Left lung (tissue), 14 donors: ENCODE measurements at places on chromosomes 12 and 14. TPM values are rescaled to one million over a fixed set of nuclear protein-coding genes. Genes with fewer than 3 reads are reported as not detected.

Gene ARG2
- polyA plus RNA-seq = 2.9 TPM

- peaks cover 26% of the 10 kb centered on the region for H3K4me1 ChIP-seq
- H3K27me3 ChIP-seq = peaks cover 4% of the 10 kb centered on the region
- no peak overlapping the region for H3K27ac ChIP-seq
- H3K36me3 ChIP-seq = no peaks in the 10 kb centered on the region
Measured at GRCh38 chr14:103923863-103924262, 4.4 kb upstream of the TDRD9 start.

GRCh38 chr12:29346769-29347421 is 34.1 kb downstream of the ERGIC2 start:
- no peak overlapping the region for H3K27ac ChIP-seq
- no peaks in the 10 kb centered on the region for H3K27me3 ChIP-seq
- H3K4me1 ChIP-seq = peaks cover 3% of the 10 kb centered on the region
- no peak overlapping the region for H3K4me3 ChIP-seq

DNA sequence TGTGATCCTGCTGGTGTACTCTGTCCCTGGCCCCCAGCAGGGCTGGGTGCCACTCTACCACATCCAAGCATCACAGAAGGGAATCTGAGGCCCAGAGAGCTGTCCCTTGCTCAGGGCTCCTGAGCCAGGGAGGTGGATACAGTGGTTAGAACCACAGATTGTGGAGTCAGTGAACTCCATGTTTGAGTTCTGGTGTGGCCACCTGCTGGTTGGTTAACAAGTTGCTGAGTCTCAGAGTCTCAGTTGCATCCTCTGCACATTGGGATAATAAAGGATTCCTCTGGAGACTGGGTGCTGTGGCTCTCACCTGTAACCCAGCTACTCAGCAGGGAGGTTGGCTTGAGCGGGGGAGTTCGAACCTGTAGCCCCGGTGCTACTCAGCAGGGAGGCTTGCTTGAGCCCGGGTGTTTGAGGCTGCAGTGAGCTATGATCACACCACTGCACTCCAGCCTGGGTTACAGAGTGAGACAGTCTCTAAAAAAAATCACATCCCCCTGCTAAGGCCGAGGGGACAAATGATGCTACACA is 39.4 kb downstream of the MVK start:
- H3K27ac ChIP-seq = no peak overlapping the region
- H3K36me3 ChIP-seq = no peaks in the 10 kb centered on the region
- DNase-seq = no peak
- no peaks in the 10 kb centered on the region for H3K4me1 ChIP-seq
- no peak overlapping the region for H3K4me3 ChIP-seq

- no peaks in the 10 kb centered on the region for H3K27me3 ChIP-seq
- no peak overlapping the region for H3K27ac ChIP-seq
- H3K4me3 ChIP-seq = no peak overlapping the region
- H3K4me1 ChIP-seq = no peaks in the 10 kb centered on the region
- no peaks in the 10 kb centered on the region for H3K36me3 ChIP-seq
Measured at GRCh38 chr14:54724676-54725325, 157.9 kb downstream of the SAMD4A start.

GRCh38 chr12:2691006-2691344 is 103.8 kb upstream of the FKBP4 start:
- H3K36me3 ChIP-seq = no peaks in the 10 kb centered on the region
- no peak overlapping the region for H3K4me3 ChIP-seq
- H3K4me1 ChIP-seq = peaks cover 17% of the 10 kb centered on the region
- no peak overlapping the region for H3K27ac ChIP-seq
- no peak for DNase-seq

DNA sequence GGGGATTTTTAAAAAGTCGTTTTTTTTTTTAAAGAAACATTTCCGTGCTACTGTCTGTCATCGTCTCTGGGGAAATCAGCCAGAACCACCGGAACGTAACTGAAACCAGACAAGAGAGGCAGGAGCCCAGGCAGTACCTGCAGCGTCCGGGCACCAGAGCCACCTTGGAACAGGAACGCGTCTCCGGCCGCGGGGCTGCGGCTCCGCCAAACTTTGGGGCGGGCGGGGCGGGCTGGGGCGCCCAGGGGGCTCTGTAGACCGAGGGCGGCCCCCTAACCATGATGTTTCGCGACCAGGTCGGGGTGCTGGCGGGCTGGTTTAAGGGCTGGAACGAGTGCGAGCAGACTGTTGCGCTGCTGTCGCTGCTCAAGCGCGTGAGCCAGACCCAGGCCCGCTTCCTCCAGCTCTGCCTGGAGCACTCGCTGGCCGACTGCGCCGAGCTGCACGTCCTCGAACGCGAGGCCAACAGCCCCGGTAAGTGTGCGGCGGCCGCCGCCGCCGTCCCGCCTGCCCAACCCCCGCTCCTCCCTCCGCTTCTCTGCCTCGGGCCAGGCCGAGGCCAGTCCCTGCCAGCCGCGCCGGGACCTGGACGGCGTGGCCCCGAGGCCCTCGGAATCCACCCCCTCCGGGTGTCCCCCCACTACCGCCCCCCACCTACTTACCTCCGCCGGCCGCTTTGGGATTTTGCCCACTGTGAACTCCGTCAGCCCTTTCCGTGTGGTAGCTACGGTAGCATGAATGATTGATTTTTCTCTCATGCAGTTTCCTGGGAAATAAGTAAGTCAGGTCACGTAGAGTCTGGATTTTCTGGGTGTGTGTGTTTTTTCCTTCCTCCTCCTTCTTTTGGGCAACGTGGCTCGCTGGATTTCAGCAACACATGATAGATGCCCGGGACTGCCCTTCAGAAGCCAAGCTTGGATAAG is 972 bp downstream of the SAMD4A start:
- DNase-seq = peak; percentile 62
- peaks cover 19% of the 10 kb centered on the region for H3K4me1 ChIP-seq
- peak overlapping the region; percentile 86 for H3K27ac ChIP-seq
- H3K36me3 ChIP-seq = no peaks in the 10 kb centered on the region

DNA sequence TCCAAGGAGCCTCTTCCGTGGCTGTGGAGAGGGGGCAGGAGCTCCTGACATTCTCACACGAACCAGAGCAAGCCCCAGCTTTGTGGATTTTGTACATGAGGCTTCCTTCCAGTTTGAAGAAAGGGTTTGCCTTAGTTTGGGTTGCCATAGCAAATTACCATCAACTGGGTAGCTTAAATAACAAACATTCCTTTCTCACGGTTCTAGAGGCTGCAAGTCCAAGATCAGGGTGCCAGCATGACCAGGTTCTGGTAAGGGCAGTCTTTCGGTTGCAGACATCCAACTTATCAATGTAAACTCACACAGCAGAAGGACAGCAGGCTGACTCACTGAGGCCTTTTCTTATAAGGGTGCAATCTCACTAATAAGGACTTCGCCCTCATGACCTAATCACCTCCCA is 25.9 kb upstream of the STAB2 start:
- H3K36me3 ChIP-seq = no peaks in the 10 kb centered on the region
- no peak overlapping the region for H3K4me3 ChIP-seq
- H3K4me1 ChIP-seq = no peaks in the 10 kb centered on the region

DNA sequence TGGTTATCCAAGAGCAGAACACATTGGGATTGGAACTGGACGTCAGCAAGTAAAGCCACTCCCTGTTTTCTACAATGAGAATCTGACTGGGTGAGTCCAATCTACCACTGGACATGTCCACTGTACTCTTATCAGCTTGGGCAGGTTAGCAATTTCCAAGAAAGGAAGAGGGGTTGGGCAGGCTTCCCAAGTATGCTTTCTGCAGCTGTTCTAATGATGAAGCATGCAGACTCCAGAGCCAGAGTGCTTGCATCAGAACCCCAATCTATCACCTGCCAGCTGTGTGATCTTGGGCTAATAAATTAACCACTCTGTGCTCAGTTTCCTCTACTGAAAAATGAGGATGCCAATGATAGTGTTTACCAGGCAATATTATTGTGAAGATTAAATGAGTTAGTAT is 92.0 kb downstream of the EMP1 start:
- H3K4me1 ChIP-seq = no peaks in the 10 kb centered on the region
- no peak for DNase-seq
- H3K36me3 ChIP-seq = no peaks in the 10 kb centered on the region
- H3K27me3 ChIP-seq = no peaks in the 10 kb centered on the region
- H3K4me3 ChIP-seq = no peak overlapping the region
- H3K27ac ChIP-seq = no peak overlapping the region

DNA sequence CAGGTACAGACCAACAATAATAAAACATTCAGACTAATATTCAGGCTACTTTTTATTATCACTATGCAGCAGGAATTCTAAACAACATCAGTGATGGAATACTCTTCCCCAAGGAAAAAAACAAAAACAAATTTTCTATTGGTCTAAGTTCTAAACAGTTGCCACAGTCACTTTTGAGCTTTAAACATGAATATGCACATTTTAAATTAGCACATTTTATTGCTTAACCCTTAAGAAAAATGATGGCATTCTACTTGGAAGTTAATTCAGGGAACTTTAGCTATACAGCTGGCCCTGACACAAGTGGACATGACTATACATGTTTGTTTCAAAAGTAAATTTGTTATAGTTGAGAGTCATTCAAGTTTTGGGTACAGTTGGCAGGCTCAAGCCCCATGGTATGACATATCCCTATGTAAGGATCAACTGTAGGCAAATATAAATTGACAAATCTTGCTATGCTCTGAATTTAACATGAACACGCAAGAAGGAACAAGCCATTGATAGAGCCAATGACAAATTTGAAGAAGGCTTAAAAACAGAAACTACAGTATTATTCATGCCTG is 224.3 kb upstream of the AMIGO2 start:
- no peak overlapping the region for H3K4me3 ChIP-seq
- DNase-seq = no peak
- no peaks in the 10 kb centered on the region for H3K4me1 ChIP-seq
- H3K36me3 ChIP-seq = no peaks in the 10 kb centered on the region
- H3K27me3 ChIP-seq = no peaks in the 10 kb centered on the region

- H3K27me3 ChIP-seq = peaks cover 12% of the 10 kb centered on the region
- H3K4me3 ChIP-seq = peak overlapping the region; percentile 28
- no peaks in the 10 kb centered on the region for H3K36me3 ChIP-seq
- DNase-seq = peak; percentile 79
- peaks cover 10% of the 10 kb centered on the region for H3K4me1 ChIP-seq
Measured at GRCh38 chr14:103188810-103189480, 65.7 kb downstream of the TNFAIP2 start.

GRCh38 chr12:5581616-5582015 is 149.7 kb downstream of the NTF3 start:
- H3K27ac ChIP-seq = no peak overlapping the region
- H3K36me3 ChIP-seq = no peaks in the 10 kb centered on the region
- no peak overlapping the region for H3K4me3 ChIP-seq
- no peaks in the 10 kb centered on the region for H3K27me3 ChIP-seq
- DNase-seq = no peak

GRCh38 chr12:116325336-116325664 is 47.8 kb upstream of the MED13L start:
- H3K4me3 ChIP-seq = no peak overlapping the region
- no peak for DNase-seq
- no peak overlapping the region for H3K27ac ChIP-seq
